ENCODE measurements at places on chromosomes 3 and 15. TPM values are rescaled to one million over a fixed set of nuclear protein-coding genes. Genes with fewer than 3 reads are reported as not detected.

DNA sequence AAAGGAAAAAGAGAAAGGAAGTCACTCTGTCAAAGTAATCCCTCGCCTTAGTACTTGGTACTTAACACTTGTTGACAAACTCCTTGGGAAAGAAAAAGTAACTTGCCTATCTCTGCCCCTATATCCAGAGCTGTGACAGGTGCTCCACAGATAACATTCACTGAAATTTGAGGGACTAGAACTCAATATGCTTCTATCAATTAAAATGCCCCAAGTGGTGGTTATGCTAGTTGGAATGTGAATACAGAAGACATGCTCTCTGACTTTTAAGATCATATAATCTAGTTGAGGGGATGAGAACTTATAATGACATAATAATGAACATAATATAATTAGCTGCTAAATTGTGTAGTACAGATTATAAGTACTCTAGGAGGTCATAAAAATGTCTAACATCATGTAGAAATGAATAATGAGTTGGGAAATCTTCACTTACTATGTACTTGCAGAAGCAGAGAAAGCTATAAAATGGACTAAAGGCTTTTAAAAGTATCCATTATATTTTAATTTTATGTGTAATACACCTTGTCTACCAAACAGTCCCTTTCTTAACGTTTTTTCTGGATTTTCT lies 153.1 kb upstream of the CCDC54 start:
- no peaks in the 10 kb centered on the region for H3K27me3 ChIP-seq
- no peak overlapping the region for H3K27ac ChIP-seq
- H3K4me3 ChIP-seq: no peak overlapping the region
- peaks cover 9% of the 10 kb centered on the region for H3K4me1 ChIP-seq

TRIM42 gene
- not detected for polyA plus RNA-seq

C3orf85 gene
- polyA plus RNA-seq: not detected

DNA sequence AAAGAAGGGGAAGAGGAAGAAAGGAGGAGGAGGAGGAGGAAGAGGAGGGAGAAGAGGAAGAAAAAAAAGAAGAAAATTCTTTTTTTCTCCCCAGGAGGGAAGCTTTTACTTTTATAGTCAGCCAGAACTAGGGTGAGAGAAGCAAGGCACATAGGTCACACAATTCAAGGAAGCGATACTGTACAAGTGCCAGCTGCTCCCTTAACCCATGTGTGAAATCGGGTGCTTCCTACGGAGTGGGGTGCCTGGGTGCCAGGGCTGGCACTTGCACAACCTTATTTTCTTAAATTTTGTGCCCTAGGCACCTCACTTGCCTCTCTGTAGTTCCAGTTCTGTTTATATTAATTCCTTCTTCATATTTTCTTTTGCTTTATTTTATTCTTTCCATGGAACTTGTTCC lies 150.4 kb downstream of the LIPC start:
- H3K36me3 ChIP-seq: no peaks in the 10 kb centered on the region
- no peaks in the 10 kb centered on the region for H3K27me3 ChIP-seq
- H3K27ac ChIP-seq: no peak overlapping the region
- DNase-seq: no peak
- no peaks in the 10 kb centered on the region for H3K4me1 ChIP-seq

GRCh38 chr3:85007195-85008094 lies 48.7 kb downstream of the CADM2 start:
- no peak overlapping the region for H3K4me3 ChIP-seq
- peak overlapping the region; percentile 95 for H3K27ac ChIP-seq
- DNase-seq: no peak
- no peaks in the 10 kb centered on the region for H3K27me3 ChIP-seq

TRH gene
- not detected for polyA plus RNA-seq

ZBTB47 gene
- polyA plus RNA-seq: 13.0 TPM

DNA sequence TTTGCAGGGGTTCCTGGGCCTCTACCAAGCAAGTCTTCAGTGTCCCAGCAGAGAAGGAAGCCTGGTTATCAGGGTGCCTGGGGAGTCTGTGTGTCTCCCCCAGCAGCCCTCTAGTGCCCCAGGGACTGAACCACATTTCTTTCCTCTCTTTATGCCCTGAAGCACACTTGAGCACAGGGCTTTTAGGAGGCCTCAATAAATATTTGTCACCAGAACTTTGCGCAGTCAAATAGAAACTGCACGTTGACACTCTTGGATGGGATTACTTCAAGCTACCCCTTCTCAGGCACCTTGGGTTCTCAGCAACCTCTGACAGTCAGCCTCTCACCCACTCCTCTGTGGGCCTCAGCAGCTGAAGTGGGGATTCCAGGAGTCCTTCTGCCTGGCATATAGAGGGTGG lies 226.6 kb upstream of the HES1 start:
- H3K4me1 ChIP-seq: peaks cover 6% of the 10 kb centered on the region
- no peak overlapping the region for H3K27ac ChIP-seq
- H3K36me3 ChIP-seq: no peaks in the 10 kb centered on the region
- DNase-seq: no peak
- no peak overlapping the region for H3K4me3 ChIP-seq
- H3K27me3 ChIP-seq: no peaks in the 10 kb centered on the region

GRCh38 chr15:38263996-38264395 lies 11.4 kb downstream of the SPRED1 start:
- peaks cover 15% of the 10 kb centered on the region for H3K4me1 ChIP-seq
- no peaks in the 10 kb centered on the region for H3K27me3 ChIP-seq
- no peak overlapping the region for H3K27ac ChIP-seq
- no peak overlapping the region for H3K4me3 ChIP-seq
- no peak for DNase-seq

GOLGA6L4 gene
- polyA plus RNA-seq: 0.94 TPM

- H3K36me3 ChIP-seq: no peaks in the 10 kb centered on the region
- 0 out of 2 replicates have a peak, but pooled peaks cover 8% of the 10 kb centered on the region for H3K4me1 ChIP-seq
- no peaks in the 10 kb centered on the region for H3K27me3 ChIP-seq
- DNase-seq: peak; percentile 57
- H3K27ac ChIP-seq: no peak overlapping the region
- no peak overlapping the region for H3K4me3 ChIP-seq
These were observed 62.8 kb upstream of the MEX3B start for GRCh38 chr15:82108489-82109078.

DNA sequence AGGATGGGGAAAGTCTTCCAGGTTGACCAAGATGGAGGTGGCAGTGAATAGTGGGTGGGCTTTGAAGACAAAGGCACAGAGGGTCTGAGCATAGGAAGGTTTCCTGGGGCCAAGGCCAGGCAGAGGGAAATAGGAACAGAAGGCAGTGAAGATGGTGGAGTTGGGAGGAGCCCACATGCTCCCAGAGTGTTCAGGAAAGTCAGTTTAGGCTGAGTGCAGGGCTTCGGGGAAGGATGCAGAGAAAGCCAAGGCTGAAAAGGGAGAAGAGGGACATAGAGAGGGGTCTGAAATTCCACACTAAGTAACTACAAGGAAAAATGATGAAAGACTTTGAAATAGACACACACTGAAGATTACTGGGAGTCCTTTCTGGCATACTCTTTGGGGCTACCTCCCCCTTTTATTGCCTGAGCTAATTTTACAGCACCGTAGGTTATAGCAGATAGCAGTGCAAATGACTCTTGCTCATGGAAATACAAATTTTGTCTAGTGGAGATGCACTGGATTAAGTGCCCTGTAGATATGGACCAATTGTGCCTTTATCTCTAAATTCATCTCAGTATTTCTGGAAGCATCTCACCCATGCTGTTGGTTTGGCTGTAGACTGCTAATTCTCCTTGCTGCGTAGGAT lies 3.8 kb downstream of the CX3CR1 start:
- DNase-seq: no peak
- no peak overlapping the region for H3K27ac ChIP-seq
- H3K4me1 ChIP-seq: no peaks in the 10 kb centered on the region
- H3K36me3 ChIP-seq: no peaks in the 10 kb centered on the region
- H3K27me3 ChIP-seq: peaks cover 8% of the 10 kb centered on the region
- H3K4me3 ChIP-seq: no peak overlapping the region

- no peak overlapping the region for H3K27ac ChIP-seq
- H3K27me3 ChIP-seq: no peaks in the 10 kb centered on the region
- H3K4me3 ChIP-seq: no peak overlapping the region
- no peak for DNase-seq
These were observed 32.1 kb upstream of the C3orf38 start for GRCh38 chr3:88117683-88118082.

GRCh38 chr3:66153481-66154443 lies 67.0 kb upstream of the SLC25A26 start:
- no peak overlapping the region for H3K27ac ChIP-seq
- no peaks in the 10 kb centered on the region for H3K27me3 ChIP-seq
- H3K4me3 ChIP-seq: peak overlapping the region; percentile 37

DNA sequence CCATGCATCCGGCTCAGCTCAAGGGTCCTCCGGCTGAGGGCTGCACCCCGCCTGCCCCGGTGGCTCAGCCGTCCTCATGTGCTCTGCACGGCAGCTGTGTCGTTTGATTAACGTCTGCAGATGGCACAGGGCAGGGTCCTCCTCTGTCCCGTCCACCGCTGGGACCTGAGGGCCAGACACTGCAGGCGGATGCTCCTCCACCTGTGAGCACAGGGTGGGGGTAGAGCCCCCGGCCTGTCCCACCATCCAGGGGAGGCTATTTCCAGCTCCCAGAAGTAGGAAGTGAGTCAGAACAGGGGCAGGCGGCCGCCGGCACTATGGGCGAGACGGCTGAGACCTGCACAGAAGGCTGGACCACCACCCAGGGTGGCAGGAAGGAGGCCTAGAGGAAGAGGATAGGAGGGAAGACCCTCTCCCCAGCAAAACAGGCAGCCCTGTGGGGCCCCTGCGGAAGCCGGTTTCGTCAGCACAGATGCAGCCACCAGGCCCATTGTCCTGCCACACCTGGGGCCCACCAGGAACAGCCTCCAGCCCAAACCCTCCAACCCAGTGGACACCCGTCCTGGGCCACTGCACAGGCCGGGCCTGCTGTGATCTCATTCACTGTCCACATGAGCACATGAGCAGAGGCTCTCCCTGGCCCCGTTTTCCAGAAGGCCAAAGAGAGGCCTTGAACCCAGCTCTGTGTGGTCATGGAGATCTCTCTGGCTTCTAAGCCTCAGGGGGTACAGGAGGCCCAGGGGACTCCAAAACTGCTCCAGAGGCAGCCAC lies 12.6 kb upstream of the PLXND1 start:
- no peak overlapping the region for H3K27ac ChIP-seq
- H3K4me3 ChIP-seq: no peak overlapping the region
- H3K36me3 ChIP-seq: no peaks in the 10 kb centered on the region

EXD1 gene
- 0.02 TPM for polyA plus RNA-seq

DNA sequence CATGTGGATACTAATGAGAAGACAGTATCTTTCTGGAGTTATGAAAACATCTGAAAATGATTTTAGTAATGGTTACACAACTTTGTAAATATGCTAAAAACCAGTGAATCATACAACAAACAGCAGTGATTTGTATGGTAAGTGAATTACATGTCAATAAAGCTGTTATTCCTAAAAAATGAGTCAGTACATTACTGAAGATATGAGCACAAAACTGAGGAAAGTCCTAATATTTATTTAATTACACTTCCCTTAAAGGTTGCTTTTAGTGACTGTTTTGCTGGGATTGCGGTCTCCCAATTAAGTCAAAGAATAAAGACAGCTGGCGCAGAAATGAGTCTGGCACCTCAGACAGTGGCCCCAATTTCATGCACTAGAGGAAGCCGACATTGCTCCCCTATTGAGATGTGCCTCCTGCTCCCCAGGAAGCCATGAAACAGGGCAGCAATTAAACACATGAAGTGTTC lies 50.9 kb upstream of the FSIP1 start:
- H3K4me3 ChIP-seq: peak overlapping the region; percentile 7
- H3K27ac ChIP-seq: peak overlapping the region; percentile 66
- H3K4me1 ChIP-seq: no peaks in the 10 kb centered on the region
- H3K36me3 ChIP-seq: peaks cover 3% of the 10 kb centered on the region
- DNase-seq: no peak

CCDC14 gene
- 147 TPM for polyA plus RNA-seq

CERS3 gene
- not detected for polyA plus RNA-seq

DNA sequence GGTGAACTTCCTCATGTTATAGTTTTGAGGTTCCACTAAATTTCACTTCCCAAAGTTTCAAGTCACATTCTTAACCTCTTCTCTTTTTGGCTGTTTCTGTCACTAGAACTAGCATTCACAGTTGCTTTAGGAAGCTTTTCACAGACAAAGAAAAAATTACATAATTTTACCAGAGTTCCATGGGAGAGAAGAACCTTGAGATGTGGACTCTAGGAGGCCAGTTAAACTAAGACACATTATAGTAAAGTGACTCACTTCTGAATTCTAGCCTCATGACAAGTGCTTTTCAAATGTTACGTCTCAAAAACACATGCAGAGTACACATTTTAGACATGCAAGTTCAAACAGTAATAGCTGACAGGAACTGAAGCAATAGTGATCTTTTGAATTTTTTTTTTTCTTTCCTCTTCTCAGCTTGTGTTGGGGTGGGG lies 39.9 kb upstream of the LRTM1 start:
- H3K27ac ChIP-seq: peak overlapping the region; percentile 82
- no peak for DNase-seq
- H3K27me3 ChIP-seq: no peaks in the 10 kb centered on the region
- H3K4me1 ChIP-seq: peaks cover 27% of the 10 kb centered on the region

DNA sequence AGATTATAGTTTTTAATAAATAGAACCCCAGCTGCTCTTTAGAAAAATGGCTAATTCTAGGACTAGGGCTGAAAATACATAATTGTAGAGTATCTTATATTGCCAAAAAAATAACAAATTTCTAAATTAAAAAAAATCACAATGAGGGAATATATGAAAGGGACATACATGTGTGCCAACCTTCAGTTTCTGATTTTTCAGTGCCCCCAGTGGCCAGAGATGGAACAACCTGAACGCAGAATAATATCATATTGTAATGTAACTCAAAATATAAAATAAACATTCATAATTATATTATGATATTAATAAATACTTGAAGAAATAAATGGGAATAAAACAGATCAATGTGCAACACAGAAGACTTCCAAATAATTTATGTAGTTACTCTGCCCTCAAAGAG lies 460.5 kb downstream of the ZNF385D start:
- H3K27ac ChIP-seq: no peak overlapping the region
- no peaks in the 10 kb centered on the region for H3K36me3 ChIP-seq
- DNase-seq: no peak
- no peaks in the 10 kb centered on the region for H3K4me1 ChIP-seq

GRCh38 chr15:88513195-88513594 lies 33.3 kb downstream of the DET1 start:
- no peak overlapping the region for H3K27ac ChIP-seq
- H3K27me3 ChIP-seq: no peaks in the 10 kb centered on the region
- peaks cover 45% of the 10 kb centered on the region for H3K36me3 ChIP-seq
- H3K4me1 ChIP-seq: no peaks in the 10 kb centered on the region

GRCh38 chr3:55423782-55424181 lies 63.3 kb downstream of the WNT5A start:
- H3K27ac ChIP-seq: no peak overlapping the region
- H3K4me1 ChIP-seq: no peaks in the 10 kb centered on the region
- H3K36me3 ChIP-seq: no peaks in the 10 kb centered on the region
- no peak overlapping the region for H3K4me3 ChIP-seq
- no peaks in the 10 kb centered on the region for H3K27me3 ChIP-seq

GRCh38 chr3:83122774-83123350 lies 1361.4 kb upstream of the GBE1 start:
- H3K4me3 ChIP-seq: no peak overlapping the region
- no peaks in the 10 kb centered on the region for H3K4me1 ChIP-seq
- H3K27ac ChIP-seq: no peak overlapping the region
- DNase-seq: no peak

GRCh38 chr3:134332344-134332743 lies 41.9 kb downstream of the AMOTL2 start:
- H3K27me3 ChIP-seq: no peaks in the 10 kb centered on the region
- H3K27ac ChIP-seq: peak overlapping the region; percentile 99
- H3K36me3 ChIP-seq: no peaks in the 10 kb centered on the region
- peaks cover 8% of the 10 kb centered on the region for H3K4me1 ChIP-seq
- DNase-seq: no peak
- no peak overlapping the region for H3K4me3 ChIP-seq

- H3K27me3 ChIP-seq: no peaks in the 10 kb centered on the region
- H3K4me3 ChIP-seq: no peak overlapping the region
- no peaks in the 10 kb centered on the region for H3K36me3 ChIP-seq
These were observed 132.0 kb upstream of the IL12A start for GRCh38 chr3:159856590-159857104.

STARD5 gene
- 3.2 TPM for polyA plus RNA-seq
